ENCODE measurements at places on chromosomes 16 and 17.

DNA sequence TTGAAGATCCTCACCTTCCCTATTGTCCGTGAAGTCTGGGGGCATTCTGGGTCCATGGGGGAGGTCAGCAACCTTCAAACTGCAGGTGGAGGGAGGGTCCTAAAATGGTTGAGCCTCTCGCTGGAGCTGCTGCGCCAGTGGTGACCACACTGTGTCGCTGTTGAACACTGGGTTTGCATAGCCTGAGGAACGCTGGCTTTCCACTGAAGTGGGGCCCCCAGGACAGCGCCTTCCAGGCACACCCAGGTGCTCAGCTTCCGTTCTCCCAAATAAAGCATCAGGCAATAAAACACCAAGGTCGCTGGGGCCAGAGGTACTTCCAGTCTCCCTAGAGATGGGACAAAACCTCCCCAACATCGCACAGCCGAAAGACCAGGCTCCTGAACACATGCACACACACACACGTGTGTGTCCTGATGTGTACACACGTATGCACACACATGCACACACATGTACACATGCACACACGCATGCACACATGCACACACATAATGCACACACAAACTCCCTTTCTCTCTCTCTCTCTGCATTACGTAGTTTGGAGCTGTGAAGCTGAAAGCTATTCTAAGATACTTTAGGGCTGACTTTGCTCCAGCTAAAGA lies 120.6 kb downstream of the IRF8 start:
- no peak for DNase-seq

DNA sequence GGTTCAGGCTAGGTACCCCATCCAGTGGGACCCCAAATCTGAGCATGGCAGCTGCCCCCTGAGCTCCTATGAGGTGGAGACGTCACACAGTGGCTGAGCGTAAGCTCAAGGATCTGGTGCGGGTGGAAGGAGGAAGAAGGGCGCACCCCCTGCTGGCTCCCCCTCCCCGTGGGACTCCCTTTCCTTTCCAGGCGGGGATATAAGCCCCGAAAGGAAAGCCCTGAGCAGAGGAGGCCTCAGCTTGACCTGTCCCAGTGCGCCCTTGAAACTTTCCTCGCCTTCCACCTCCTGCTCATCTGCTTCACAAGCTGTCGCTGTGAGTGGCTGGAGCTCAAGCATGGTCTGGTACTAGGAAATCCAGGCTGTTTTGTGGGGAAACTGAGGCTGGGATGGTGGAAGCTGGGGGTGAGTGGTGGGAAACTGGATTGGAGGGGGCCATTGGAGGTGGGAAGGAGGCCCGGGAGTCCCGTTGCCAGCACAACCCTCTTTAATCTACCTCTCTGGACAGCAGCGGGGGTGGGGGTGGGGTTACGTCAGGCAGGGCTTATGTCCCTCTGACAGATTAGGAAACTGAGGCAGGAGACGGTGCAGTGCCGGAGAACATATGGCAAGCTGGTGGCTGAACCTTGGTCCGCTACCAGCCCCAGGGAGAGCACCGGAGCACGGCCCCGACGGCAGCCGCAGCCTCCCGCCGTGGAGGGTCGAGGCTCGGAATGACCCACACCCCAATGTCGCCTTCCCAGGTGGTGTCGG lies 92.3 kb upstream of the TMEM97 start:
- DNase-seq: no peak

GRCh38 chr17:82097184-82097918 lies 685 bp downstream of the FASN start:
- no peak for DNase-seq

DNA sequence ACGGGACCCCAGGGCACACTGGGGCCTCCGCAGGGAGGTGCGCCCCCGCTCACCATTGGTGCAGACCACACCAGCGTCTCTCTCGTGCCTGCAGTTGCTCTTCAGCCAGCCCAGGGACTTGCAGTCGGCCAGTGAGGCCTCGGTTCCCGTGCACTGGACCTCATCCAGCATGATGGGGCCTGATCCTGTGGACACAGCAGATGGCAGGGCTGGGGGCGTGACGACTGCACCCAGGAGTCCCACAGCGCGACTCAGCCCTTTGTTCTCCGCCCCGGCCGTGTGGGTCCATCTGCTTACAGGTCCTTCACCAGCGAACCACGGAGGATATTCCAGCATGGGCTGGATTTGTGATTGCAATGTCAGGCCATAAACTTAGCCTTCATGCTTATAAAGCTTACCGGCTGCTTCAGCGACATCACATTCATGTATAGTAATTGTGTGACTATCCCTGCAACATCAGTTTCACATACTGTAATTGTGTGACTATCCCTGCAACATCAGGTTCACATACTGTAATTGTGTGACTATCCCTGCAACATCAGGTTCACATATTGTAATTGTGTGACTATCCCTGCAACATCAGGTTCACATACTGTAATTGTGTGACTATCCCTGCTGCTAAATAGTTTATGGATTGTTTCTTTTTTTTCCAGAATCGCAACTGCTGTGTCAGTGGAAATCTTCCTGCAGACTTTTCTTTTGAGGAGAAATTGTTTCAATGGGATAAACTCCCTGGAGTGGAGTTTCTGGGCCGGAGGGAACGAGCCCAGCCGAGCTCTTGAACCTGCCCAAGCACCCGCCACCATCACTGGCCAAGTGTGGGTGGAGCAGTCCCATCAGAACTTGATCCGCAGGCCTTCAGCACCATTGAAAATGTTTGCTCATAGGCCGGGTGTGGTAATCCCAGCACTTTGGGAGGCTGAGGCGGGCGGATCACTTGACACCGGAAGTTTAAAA lies 4.8 kb downstream of the LGALS3BP start:
- DNase-seq: no peak

DNA sequence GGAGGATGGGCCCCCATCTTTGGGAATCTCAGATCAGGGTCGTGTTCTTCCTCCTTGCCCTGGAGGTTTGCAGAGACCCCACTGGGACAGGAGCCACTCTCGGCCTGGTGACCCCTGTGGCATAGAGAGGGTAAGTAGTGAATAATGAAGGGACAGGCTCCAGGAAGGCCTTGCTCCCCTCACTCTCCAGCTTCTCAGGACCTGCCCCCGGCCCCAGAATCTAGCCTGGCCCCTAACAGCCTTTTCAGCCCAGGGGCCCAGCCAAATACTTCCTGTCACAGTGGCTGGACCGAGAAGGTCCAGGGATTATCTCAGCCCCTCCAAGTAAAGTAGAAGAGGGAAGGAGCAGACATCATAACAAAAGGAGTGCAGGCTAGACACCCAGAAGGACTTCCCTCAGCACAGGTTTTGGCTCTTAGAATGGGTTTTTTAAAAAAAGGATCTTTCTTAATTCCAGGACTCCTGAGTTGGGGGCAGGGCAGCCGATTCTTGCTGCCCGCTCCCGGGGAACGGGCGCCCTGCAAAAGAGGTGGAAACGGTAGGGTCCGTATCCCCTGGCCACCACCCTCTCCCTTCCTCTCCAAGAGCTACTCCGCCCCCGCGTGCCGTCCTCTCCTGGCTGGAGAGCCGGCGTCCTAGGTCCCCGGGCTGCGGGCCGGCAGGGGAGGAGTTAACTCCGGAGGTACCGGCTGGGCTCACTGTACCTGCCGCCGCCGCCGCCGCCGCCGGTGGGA lies 559 bp upstream of the NXPH3 start:
- no peak for DNase-seq

- no peak for DNase-seq
These were observed 13.8 kb downstream of the SLC16A3 start for GRCh38 chr17:82242698-82242976.

DNA sequence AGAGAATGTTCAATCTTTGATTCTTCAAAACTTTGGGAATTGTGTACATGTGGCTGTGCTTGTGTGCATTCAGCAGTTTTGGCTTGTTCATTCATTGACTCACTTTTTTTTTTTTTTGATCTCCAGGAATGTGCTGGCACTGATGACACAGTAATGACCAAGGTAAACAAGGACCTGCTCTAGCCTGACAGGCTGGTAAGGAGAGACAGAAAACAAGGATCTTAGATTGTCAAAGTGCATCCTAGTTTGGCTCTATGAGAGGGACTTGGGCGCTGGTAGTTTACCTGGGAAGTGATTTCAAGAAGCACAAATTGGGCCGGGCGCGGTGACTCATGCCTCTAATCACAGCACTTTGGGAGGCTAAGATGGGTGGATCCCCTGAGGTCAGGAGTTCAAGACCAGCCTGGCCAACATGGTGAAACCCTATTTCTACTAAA lies 233.1 kb upstream of the WSCD1 start:
- no peak for DNase-seq

- no peak for DNase-seq
These were observed 58.3 kb upstream of the DHX40 start for GRCh38 chr17:59506894-59507726.

GRCh38 chr16:84819644-84820304 lies at the start of gene CRISPLD2:
TSS of gene CRISPLD2 (plus strand) at chr16:84819985. CDS start at chr16:84838496, 18,511 bp downstream.
- DNase-seq: peak; percentile 75

DNA sequence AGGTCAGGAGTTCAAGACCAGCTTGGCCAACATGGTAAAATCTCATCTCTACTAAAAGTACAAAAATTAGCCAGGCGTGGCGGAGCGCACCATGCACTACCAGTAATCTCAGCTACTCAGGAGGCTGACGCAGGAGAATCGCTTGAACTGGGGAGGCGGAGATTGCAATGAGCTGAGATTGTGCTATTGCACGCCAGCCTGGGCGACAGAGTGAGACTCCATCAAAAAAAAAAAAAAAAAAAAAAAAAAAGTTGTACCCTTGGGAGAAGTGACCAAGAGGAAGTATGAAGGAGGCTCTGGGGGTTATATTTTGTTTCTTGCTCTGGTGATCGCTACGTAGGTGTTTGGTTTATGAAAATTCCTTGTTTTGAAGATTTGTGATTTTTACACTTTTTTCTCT lies 66.3 kb downstream of the LITAF start:
- no peak for DNase-seq
